ENCODE measurements at places on chromosomes 1 and 21.

- DNase-seq: no peak
These were observed 1211.0 kb upstream of the ADGRL4 start for GRCh38 chr1:80217377-80217986.

DNA sequence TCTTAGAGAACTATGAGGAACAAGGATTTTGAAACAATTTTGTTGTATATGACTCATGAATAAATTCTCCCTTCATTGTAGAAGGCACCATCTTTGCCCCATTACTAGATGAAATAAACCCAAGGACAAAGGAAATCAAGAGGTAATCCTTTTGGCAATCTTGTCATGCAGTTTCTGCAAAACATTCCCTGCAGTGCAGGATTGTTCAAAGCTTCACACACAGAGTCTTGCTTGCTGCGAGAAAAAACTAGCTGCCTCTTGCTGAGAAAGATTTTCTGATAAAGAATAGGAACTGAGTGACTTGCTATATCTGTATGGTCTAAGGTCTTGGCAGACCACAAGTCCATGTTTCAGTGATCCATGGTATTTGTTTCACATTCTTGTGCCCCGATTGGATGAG lies 657.4 kb upstream of the ADGRL4 start:
- no peak for DNase-seq

DNA sequence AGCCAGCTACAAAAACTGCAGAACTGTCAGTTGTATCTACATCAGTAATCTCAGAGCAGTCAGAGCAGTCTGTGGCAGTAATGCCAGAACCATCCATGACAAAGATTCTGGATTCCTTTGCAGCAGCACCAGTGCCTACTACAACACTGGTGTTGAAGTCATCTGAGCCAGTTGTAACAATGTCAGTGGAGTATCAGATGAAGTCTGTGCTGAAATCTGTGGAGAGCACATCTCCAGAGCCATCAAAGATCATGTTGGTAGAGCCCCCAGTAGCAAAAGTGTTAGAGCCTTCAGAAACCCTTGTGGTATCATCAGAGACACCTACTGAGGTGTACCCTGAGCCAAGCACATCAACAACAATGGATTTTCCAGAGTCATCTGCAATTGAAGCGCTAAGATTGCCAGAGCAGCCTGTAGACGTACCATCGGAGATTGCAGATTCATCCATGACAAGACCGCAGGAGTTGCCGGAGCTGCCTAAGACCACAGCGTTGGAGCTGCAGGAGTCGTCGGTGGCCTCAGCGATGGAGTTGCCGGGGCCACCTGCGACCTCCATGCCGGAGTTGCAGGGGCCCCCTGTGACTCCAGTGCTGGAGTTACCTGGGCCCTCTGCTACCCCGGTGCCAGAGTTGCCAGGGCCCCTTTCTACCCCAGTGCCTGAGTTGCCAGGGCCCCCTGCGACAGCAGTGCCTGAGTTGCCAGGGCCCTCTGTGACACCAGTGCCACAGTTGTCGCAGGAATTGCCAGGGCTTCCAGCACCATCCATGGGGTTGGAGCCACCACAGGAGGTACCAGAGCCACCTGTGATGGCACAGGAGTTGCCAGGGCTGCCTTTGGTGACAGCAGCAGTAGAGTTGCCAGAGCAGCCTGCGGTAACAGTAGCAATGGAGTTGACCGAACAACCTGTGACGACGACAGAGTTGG lies 7.3 kb downstream of the SON start:
- no peak for DNase-seq

- DNase-seq: peak; percentile 18
These were observed 35.4 kb downstream of the KIAA1614 start for GRCh38 chr1:180947901-180948640.

DNA sequence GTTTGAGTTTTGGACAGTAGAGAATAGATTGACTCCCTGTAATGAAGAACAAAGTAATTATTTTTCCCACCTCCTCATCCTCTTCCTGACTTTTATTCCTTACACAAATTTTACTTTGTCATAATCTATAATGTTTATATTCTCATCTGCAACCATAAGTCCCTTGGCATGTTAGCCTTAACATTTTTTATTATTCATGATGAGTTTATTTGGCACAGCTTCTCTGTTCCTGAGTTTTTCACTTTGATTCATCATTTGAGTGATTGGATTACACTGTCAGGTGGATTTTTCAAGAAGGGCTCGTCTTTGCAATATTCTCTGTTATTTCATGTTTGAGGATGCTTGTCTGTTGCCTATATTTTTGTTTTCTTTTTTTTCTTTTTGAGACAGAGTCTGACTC lies 35.7 kb downstream of the TNFRSF8 start:
- no peak for DNase-seq

- no peak for DNase-seq
These were observed 3.5 kb downstream of the ELAVL4 start for GRCh38 chr1:50112193-50112592.
